ENCODE measurements at places on chromosomes 2 and 18. TPM values are rescaled to one million over a fixed set of nuclear protein-coding genes. Genes with fewer than 3 reads are reported as not detected.

GRCh38 chr2:54720563-54720962, 2.9 kb upstream of the EML6 start:
- DNase-seq = peak; percentile 31

GRCh38 chr18:69843015-69843414, 104.7 kb downstream of the CD226 start:
- no peak for DNase-seq

DNA sequence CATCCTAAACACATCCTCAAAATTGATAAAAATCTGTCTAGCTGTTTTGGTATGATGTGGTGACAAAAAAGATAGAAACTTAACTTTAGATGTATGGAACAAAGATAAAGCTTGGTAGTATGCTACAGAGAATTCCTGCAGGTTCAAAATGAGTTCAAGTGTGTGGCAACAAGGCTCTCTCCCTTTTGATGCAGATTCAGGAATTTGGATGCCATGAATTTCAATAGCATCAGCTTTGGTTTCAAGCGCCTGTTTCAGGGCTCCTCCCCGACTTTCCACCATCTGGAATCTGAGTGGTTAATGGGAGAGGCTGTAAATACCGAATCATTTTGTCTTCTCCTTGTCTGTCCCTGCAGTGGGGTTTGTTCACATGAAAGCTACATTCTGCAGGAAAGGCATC, 180.6 kb downstream of the MTX2 start:
- no peak for DNase-seq

GRCh38 chr2:176126929-176127773, 2.4 kb upstream of the HOXD8 start:
- DNase-seq = peak; percentile 82

DNA sequence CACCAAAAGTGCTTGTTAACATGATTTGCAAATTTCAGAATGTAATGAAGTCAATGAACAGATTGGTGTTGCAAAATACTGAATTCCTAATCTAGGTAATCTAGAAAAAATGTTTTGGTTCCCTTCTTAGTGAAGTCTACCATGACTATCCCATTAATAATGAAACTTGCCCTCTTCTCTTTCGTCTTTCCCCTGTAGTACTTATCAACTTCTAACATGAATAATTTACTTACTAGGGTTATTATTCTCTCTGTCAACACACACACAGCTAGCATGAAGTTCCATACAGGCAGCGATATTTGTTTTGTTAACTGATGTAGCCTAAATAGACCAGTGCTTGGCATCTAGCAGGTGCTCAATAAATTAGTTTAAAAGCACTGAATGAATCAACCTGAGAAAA, 160.2 kb downstream of the NCK2 start:
- DNase-seq = no peak

GRCh38 chr2:109516445-109517117, 97.2 kb downstream of the SEPTIN10 start:
- peak; percentile 60 for DNase-seq

- peak; percentile 39 for DNase-seq
Measured at GRCh38 chr2:101852824-101853223, 138.9 kb upstream of the IL1R2 start.

- DNase-seq = peak; percentile 89
Measured at GRCh38 chr2:111667542-111668273, 216.3 kb downstream of the ANAPC1 start.

GRCh38 chr2:126858991-126859390, 39.7 kb upstream of the TEX51 start:
- no peak for DNase-seq

- DNase-seq = peak; percentile 50
Measured at GRCh38 chr2:98515250-98515991, 70.8 kb downstream of the INPP4A start.

GRCh38 chr2:2913601-2914120, 464.0 kb downstream of the EIPR1 start:
- no peak for DNase-seq

DNA sequence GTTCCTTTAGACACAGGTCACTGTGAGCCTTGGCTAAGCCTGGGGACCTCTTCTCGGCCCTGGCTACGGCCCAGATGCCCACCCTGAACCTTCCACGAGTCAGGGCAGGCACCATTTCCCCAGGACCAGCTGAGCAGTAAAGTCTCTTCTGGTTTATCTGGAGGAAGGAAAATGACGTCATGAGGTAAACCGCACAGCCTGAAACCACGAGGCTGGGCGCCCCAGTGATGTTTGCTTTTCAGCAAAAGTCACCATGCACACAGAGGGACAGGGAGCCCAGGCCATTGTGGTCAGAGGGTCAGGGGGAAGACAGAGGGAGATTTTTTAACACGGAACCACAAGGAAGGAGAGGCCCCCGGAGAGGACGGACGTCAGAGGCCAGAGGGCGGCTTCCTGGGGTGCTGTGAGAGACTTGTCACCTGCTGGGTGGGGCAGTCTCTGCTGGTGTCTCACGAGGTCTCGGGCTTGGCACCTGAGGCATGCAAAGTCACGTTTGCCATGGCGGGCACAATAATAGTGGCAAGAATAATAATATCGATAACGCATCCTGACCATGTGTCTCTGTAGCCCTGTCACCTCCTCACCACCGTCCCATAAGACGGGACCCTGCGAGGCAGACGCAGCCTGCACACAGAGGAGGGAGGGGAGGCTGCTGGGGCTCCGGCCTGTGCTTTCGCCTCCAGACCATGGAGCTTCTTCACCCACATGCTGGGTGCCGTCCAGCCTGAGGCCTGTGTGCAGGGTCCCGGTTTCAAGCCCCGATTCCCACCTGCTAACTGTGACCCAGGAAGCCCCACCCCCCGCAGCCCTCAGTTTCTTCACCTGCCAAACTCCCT, 33.2 kb upstream of the FOSL2 start:
- no peak for DNase-seq

DNA sequence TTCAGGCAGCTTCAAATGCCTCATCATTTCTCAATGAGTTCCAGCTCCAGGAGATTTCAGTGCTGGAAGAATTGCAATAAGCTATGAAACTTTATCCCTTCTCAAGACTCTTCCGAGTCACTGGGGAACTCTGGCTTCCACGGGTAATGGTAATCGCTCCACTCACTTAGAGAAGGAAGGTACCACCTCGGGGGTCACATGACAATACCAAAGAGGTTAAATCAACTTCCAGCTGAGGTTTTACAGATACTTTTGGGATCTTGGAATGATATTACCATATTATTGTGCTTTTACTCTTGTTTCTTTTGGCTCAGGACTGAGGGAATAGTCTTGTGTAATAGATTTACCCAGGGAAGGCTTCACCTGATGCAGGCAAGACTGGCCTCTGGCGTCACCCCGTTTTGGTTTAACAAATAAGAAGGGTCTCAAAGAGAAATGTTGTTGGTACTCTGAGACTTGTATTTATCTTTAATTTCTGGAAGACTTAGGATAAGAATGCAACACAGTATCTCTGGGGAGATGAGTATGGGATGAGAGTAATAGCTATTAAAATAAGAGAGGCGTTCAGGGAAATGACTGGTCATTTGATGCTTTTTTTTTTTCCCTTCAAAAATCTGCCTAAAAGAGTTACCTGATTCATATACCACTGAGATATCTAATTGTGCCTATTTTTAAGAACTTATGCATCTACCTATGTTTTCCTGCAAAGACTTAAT, 316.9 kb upstream of the ZEB2 start:
- no peak for DNase-seq

DNA sequence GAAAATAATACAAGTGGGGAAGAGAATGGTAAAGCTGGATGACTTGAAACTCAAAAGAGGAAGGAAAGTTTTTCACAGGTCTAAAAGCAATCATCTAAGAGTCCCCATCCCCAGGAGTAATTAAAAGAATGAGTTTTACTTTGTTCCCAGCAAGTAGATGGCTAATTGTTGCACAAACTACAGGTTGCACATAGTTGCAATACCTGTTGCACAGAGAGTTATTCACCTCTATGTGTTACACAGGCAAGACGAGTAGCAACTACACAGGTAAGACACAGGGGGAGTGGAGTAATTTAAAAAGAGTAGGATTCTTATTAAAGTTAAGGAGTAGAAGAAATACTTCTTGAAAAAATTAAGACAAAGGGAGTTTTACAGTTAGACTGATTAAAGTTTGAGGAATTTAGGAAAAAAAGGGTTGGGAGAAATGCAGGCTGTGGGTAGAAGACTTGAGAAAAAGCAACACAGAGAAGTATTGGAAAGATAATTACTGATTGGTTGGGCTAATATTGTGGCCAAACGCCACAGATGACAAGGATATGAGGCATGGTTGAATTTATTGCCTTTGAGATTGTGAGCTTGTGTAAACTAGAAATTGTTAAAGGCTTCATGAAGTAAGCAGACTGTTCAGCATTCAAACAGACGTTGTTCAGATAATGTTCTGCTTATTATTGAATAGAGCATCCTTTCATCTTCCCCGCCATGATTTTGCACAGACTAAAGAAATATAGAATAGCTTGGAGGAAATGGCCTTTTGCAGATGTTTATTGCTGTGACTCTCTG, 699.3 kb downstream of the NR4A2 start:
- DNase-seq = no peak

GRCh38 chr2:186422226-186422625, 63.8 kb upstream of the ZC3H15 start:
- DNase-seq = peak; percentile 93

DNA sequence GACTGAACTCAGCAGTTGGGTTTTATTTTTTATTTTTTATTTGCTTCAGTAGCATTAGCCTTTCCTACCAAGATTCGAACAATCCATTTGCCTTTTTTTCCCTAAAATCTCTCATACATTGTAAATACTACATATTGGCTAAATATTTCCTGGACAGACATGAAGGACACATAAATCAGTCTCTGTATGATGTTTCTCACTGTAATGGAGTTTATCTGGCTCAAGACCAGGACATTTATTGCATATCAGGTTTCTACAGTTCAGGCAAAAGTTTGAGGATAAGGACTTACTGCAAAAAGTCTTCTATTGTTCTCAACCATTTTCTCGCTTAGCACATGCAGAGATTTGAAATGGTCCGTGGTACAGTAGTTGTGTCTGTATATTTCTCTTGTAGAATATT, 3.3 kb downstream of the CLUL1 start:
- no peak for DNase-seq

GRCh38 chr2:12705230-12705629, 11.5 kb upstream of the TRIB2 start:
- DNase-seq = no peak

- DNase-seq = no peak
Measured at GRCh38 chr2:236102971-236103370, 65.2 kb downstream of the GBX2 start.

DNA sequence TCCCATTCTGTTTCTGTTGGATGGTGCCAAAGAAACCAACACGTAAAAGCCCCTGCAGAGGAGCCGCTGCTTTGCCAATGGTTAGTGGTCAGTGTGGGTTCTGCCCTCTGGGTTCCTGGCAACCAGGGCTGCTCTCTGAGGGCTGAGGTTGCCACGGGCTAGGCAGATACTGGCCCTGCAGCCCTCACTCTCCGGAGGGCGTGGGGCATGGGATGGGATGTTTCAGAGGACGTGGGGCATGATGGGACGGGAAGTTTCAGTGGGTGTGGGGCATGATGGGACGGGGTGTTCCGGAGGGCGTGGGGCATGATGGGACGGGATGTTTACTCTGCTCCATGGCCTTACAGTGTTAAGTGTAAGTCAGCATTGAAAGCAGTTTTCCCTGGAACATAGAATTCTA, 34.2 kb downstream of the ADI1 start:
- no peak for DNase-seq

DNA sequence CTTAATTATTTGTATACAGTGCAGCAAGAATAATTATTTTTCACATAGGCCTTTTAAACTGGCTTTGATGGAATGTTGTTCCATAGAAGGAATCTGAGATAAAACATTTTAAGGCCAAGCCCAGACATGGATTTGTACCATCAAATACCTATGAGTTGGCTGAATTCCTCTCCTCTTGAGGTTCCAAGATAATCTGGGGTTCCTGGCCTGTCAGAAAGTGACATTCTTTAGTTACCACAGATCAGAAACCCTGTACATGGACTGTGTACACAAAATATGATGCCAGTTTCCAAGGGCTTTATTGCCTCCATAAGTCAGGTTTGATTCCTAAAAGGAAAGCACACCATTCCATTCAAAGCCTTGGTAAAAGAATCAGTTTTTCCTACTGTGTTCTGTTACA, 1256.7 kb upstream of the NRXN1 start:
- DNase-seq = no peak

- DNase-seq = no peak
Measured at GRCh38 chr2:21748501-21748900, 624.7 kb downstream of the TDRD15 start.

GRCh38 chr18:75491361-75491760, 63.9 kb upstream of the SMIM21 start:
- DNase-seq = no peak

- DNase-seq = no peak
Measured at GRCh38 chr2:216651351-216651881, 18.2 kb downstream of the IGFBP2 start.

TGFA gene
- 0.21 TPM for total RNA-seq

KCNJ3 gene
- 3.3 TPM for total RNA-seq

IL1RN gene
- not detected for total RNA-seq

REG3G gene
- not detected for total RNA-seq

CFAP221 gene
- total RNA-seq = 11.0 TPM

STARD6 gene
- total RNA-seq = not detected

SNRNP200 gene
- 85.3 TPM for total RNA-seq

CCDC74A gene
- 20.6 TPM for total RNA-seq

BCL11A gene
- 15.7 TPM for total RNA-seq

IL1RL1 gene
- not detected for total RNA-seq

EN1 gene
- total RNA-seq = not detected

ATL2 gene
- 86.5 TPM for total RNA-seq

SF3B1 gene
- 239 TPM for total RNA-seq

GAL3ST2 gene
- total RNA-seq = 0.18 TPM

ZNF804A gene
- not detected for total RNA-seq

PFN4 gene
- total RNA-seq = not detected

SERPINB11 gene
- total RNA-seq = not detected

ELMOD3 gene
- 20.9 TPM for total RNA-seq

PLEKHH2 gene
- 1.0 TPM for total RNA-seq

TBR1 gene
- total RNA-seq = 0.48 TPM

LYG1 gene
- 1.6 TPM for total RNA-seq

ALLC gene
- not detected for total RNA-seq

KIF3C gene
- 6.3 TPM for total RNA-seq

All from cardiac muscle cell (in vitro differentiated cells and primary cell).